Activated CD8-positive, alpha-beta T cell treated with anti-CD3 and anti-CD28 coated beads for 36 hours (primary cell): ENCODE measurements at places on chromosomes 5 and 9. TPM values are rescaled to one million over a fixed set of nuclear protein-coding genes. Genes with fewer than 3 reads are reported as not detected.

WDR38 gene
- total RNA-seq, result not detected

ABLIM3 gene
- not detected for total RNA-seq

DDX4 gene
- total RNA-seq, result not detected

SMC5 gene
- 32.0 TPM for total RNA-seq

DNA sequence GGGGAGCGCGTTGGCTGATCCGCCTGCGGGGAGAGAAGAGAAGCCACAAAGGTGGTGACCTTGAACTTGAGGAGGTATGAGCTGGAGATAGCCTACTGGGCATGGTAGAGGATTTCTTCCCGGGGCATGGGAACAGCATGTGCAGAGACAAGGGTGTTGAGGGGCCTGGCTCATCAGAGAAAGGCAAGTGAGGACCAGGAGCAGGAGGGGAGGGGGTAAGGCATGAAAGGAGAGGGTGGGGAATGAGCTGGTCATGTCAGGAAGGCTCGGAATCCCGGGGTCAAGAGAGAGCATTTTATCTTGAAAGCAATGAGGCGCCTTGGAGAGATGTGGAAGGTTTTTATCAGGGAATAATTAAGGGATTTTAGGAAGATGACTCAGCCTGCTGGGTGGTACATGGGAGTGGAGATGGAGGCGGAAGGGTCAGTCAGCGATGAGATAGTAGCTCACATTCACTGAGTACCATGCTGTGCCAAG is 121.1 kb downstream of the LHX2 start:
- DNase-seq, result no peak

DNA sequence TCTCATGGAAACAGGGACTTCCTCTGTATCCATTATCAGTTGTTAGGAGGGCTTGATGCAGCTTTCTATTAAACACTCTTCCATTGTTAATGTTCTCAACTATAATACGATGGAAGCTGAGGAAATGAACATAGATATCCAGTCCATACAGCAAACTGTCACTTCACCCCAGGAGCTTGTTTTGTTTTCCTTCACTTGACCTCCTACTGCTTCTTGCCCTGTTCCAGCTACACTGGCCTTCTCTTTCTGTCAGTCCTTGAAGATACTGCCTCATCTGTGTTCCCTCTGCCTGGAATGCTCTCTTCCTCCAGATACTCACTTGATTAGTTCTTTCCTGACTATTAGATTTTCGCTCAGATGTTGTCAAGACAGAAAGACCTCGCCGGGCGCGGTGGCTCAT is 17.1 kb downstream of the CTNNA1 start:
- no peak for DNase-seq

GRCh38 chr5:93793159-93793781 is 51.9 kb upstream of the POU5F2 start:
- no peak for DNase-seq

- no peak for DNase-seq
These were observed 18.7 kb downstream of the PRUNE2 start for GRCh38 chr9:76887003-76887821.

DNA sequence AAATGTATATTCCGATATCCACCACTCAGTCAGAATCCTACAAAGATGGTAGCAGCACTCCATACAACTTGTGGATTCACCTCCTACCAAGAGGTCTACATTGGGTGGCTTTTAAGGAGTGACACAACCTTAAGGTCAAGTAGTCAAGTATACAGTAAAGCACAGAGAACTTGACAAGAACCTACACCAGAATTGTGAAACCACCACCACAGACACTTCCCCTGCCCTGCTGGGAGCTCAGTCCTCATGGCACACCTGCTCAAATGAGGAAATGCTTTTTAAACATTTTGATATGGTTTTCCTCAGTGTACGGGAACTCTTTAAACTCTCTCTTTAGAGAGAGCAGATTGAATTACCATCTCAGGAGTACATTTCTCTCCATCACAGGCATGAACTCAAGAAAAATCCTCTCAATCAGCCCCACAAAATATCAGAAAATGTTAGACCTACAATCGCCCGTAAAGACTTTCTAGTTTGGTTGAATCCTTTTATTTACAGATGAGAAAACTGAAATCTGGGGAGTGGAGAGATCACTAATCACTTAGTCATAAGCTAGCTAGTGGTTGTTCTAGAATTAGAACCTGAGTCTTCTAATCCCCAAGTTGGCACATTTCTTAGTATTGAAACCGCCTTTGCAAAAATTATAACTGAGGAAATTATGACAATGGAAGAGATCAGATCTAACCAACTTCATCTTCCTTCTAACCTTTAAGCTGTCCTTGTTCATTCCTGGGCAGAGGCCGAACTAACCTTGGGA is 38.5 kb upstream of the NR4A3 start:
- DNase-seq, result no peak

- DNase-seq, result no peak
These were observed 10.5 kb downstream of the NR2F1-AS1 start for GRCh38 chr5:93570294-93571113.
